ENCODE measurements at places on chromosomes 5 and 9.

DNA sequence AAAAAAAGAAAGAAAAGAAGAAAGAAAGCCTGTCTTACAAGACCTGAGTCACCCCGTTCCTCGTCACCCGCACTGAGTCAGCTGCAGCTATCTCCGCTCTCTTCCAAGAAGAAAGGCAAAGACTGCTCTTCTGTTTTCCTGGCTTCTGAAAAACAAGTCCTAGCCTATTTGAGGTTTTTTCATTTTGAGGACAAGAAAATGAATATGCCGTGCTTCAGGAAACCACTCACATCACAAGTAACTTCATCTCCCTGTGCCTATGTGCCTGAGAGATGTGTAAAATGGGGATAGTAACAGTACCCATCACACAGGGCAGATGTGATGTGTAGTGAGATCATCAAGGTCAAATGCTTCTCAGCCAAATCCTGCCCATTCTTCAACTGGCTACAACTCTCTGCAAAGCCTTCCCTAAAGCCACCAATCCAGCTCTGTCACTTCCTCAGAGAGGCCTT, 78.4 kb downstream of the GLDC start:
- no peak for DNase-seq

- no peak for DNase-seq
Measured at GRCh38 chr9:134661299-134661698, 19.7 kb downstream of the COL5A1 start.

- no peak for DNase-seq
Measured at GRCh38 chr9:78479441-78479840, 182.5 kb downstream of the PSAT1 start.

DNA sequence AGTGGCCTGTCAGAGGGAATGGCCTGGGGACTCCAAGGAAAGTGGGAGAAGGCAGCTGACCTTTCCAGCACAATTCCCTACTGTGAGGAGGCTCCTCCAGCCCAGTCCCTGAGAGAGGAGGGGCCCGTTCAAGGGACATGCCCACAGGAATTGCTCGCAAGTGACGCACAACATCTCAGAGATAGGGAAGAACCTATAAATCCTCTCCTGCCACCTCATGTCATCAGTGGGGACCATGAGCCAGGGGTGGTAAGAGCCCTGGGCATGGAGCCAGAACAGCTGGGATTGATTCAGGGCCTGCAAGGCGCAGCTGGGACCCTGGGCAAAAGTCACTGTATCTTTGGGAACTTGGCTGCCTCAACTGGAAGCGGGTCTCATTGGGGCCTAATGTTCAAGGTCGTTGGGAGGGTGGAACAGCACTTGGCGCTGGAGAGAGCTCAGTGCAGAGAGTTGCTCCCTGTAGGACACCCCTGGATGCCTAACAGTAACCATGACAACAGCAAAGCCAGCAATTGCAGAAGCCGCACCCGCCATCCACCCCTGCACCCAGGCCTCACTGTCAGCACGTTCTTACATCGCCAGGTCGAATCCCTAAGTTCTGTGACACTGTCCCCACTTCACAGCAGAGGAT, 41.3 kb upstream of the ORM1 start:
- no peak for DNase-seq

DNA sequence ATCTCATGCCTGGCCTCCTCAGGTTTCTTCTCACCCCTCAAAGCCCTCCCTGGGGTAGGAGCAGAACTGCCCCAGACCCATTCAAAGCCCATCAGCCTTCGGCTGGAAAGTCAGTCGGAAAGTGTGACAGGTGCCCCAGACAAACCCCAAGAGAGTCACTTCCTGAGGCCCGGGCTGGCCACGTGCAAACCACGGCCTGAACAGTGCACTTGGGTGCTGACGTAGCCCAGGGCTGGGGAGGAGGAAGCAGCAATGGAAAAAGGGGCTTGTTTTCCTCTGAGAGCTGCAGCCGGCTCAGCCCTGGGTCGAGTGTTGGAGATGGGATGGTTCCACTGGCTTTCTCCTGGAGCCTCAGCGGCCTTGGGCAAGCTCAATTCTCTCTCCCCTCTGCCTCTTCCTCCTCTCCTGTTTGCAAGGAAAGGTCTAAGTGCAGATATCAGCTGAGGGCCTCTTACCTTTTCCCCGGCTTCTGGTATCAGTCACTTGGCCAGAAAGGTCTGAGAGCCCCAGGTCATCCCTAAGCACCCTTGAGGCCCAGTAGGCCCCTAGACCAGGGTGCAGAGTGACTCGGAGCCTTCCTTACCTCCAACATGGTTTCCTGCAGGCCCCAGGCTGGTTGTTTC, 5.9 kb upstream of the EGR1 start:
- DNase-seq: peak; percentile 89
